ENCODE measurements at places on chromosomes 1 and 21.
A peak's percentile ranks its signal among the peaks of the same experiment; 100 is the strongest.

DNA sequence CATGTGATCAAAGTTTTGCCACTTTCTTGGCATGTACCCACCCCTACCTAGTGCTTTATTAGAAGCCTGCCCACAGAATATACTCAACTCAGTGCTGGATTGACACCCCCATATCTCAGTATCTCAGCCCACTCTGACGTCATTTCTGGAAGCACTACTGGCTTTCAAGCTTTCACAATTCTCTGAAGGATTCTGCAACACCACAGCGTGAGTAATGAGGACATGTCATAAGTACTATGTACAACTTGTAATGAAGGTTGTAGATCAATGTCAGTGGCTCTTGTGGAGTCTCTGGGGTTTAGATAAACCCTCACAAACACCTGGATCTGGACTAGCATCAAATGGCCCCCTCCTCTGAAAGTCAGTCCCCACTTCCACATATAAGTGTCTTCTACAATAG lies 57.2 kb downstream of the TNFSF4 start:
- DNase-seq: peak; percentile 3

DNA sequence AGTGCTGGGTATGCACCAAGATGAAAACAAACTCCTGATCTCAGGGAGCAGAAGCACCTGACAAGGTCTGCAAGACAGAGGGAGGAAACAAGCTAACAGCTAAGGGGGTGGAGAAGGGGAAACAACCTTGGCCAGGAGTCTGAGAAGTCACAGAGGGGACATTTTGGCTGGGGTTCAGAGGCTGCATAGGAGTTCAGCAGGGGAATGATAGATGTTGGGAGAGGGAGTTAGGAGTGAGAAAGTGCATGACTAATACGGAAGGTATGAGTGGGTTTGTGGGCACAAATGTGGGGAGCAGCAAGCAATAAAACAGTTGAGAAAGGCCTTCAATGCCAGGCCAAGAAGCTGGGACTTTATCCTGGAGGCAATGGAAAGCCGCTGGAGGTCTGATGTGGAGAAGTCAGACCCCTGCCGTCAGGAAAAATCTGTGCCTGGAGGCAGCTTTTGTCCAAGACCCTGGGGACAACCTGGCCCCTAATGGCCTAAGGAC lies 16.4 kb downstream of the EPHA2 start:
- DNase-seq: peak; percentile 16

GRCh38 chr1:101520302-101520701 lies 283.5 kb downstream of the S1PR1 start:
- peak; percentile 44 for DNase-seq

DNA sequence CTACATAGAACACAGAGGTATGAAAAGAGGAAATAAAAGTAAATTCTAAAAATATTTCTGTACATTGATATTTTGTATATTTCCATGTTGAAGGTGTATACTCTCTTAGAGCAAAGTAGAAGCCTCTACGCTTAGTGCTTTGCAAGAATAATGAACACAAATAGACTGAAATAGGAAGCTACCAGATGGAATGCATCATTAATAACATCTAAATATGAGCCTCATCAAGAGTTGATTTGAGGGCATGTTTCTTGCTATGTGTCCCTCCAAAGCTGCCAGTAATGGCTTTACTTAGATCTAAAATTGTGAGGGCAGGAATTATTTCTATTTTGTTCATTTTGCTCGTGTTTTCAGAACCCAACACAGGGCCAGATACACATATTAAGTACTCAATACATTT lies 94.4 kb downstream of the KCNT2 start:
- DNase-seq: no peak

GRCh38 chr1:7783178-7783711 lies 846 bp upstream of the PER3 start:
- DNase-seq: no peak

DNA sequence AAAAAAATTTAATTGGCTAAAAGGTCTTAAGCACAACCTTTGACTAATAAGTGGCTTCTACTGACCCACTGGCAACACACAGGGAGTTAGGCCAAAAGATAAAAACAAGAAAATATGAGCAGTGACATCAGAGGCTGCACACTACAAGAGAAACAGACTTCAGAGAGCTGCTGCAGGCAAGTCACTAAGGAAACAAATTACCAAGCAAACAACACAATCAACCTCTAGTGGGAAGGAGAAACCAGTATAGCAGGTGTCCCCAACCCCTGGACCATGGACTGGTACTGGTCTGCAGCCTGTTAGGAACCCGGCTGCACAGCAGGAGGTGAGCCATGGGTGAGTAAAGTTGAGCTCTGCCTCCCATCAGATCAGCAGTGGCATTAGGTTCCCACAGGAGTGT lies 20.8 kb upstream of the ENSA start:
- DNase-seq: no peak
